ENCODE measurements at places on chromosomes 7 and 10.
A peak's percentile ranks its signal among the peaks of the same experiment; 100 is the strongest.

- DNase-seq: no peak
Measured at GRCh38 chr7:32893207-32893524, 1.6 kb upstream of the KBTBD2 start.

DNA sequence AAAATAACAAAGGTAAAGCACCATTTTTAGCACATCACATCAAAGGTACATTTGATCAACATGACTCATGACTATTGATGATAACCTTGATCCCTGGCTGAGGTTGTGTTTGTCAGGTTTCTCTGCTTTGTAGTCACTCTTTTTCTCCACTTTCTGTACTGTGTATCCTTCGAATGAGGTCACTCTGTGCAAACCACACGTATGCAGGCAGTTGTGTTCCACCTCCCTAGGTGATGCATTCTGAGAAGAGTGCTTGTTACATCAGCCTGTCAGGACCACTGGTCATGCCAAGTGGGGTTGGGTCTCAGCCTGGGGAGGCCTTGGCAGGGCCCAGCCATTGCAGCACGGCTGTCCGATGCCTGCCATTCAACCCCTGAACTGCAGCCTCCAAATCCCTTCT is 62.8 kb upstream of the GJD4 start:
- no peak for DNase-seq

GRCh38 chr7:86469680-86470295 is 173.9 kb upstream of the GRM3 start:
- DNase-seq: peak; percentile 56

DNA sequence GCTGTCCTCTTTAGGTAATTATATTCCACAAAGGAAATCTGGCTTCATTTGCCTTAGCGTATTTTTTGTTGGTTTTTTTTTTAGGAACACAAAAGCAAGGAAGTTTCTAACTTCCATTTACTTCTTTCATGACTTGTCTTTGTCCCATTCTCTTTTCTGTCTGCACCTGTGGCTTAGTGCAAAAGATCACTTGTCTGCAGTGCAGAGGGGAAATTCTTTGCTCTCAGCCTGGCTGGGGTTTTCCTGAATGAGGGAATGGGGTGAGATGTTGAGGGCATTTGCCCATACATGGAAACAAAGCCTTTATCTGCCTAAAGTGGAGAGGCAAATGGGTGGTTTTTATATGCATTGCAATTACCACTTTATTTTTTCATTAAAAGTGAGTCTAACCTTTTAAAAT is 361.1 kb upstream of the IGFBP3 start:
- DNase-seq: no peak

DNA sequence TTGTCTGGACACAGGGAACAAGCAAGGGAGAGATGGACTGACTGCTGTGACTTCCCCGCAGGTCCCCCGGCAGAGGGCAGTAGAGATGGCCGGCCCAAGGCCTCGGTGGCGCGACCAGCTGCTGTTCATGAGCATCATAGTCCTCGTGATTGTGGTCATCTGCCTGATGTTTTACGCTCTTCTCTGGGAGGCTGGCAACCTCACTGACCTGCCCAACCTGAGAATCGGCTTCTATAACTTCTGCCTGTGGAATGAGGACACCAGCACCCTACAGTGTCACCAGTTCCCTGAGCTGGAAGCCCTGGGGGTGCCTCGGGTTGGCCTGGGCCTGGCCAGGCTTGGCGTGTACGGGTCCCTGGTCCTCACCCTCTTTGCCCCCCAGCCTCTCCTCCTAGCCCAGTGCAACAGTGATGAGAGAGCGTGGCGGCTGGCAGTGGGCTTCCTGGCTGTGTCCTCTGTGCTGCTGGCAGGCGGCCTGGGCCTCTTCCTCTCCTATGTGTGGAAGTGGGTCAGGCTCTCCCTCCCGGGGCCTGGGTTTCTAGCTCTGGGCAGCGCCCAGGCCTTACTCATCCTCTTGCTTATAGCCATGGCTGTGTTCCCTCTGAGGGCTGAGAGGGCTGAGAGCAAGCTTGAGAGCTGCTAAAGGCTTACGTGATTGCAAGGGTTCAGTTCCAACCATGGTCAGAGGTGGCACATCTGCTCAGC is 6.0 kb downstream of the CYREN start:
- DNase-seq: no peak
